ENCODE measurements at places on chromosomes 6 and 20. TPM values are rescaled to one million over a fixed set of nuclear protein-coding genes. Genes with fewer than 3 reads are reported as not detected.
A peak's percentile ranks its signal among the peaks of the same experiment; 100 is the strongest.

DNA sequence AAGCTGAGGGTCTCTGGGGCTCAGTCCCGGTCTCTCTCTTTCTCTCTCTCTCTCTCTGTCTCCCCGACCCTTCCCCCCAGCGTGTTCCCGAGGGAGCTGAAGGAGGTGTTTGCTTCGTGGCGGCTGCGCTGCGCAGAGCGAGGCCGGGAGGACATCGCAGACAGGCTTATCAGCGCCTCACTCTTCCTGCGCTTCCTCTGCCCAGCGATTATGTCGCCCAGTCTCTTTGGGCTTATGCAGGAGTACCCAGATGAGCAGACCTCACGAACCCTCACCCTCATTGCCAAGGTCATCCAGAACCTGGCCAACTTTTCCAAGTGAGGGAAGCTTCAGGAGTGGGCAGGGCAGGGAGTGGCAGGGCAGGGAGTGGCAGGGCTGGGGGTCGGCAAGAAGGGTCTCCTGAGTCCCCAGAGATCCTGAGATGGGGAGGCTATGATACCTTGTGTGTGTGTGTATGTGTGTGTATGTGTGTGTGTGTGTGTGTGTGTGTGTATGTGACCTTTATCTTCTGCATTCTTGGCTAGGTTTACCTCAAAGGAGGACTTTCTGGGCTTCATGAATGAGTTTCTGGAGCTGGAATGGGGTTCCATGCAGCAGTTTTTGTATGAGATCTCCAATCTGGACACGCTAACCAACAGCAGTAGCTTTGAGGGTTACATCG lies 13.6 kb upstream of the ZBTB9 start:
- no peak overlapping the region for H3K27ac ChIP-seq
- no peak for DNase-seq
- no peak overlapping the region for H3K4me3 ChIP-seq
- no peaks in the 10 kb centered on the region for H3K27me3 ChIP-seq
- H3K4me1 ChIP-seq, result no peaks in the 10 kb centered on the region
- H3K36me3 ChIP-seq, result peaks cover 36% of the 10 kb centered on the region

EDEM2 gene
- 39.2 TPM for total RNA-seq

DNA sequence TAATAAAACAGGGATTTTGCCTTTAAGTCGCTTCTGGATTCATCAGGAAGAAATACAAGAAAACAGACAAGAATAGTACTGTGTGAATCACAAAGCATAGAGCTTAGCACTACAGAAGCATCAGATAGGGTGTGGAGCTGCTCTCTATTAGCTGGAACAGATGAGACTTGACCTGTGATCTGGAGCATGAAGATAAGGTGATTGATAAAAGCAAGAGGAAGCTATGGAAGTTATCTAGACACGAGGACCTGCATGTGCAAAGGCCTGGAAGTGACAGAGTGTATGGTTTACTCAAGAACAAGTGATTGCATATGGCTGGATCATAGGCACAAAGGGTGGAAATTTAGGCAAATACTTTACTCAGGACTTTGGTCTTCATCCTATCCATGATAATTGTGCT lies 112.9 kb upstream of the MLIP start:
- no peak overlapping the region for H3K27ac ChIP-seq
- H3K4me1 ChIP-seq, result no peaks in the 10 kb centered on the region
- no peak overlapping the region for H3K4me3 ChIP-seq
- no peaks in the 10 kb centered on the region for H3K36me3 ChIP-seq
- no peaks in the 10 kb centered on the region for H3K27me3 ChIP-seq

DNA sequence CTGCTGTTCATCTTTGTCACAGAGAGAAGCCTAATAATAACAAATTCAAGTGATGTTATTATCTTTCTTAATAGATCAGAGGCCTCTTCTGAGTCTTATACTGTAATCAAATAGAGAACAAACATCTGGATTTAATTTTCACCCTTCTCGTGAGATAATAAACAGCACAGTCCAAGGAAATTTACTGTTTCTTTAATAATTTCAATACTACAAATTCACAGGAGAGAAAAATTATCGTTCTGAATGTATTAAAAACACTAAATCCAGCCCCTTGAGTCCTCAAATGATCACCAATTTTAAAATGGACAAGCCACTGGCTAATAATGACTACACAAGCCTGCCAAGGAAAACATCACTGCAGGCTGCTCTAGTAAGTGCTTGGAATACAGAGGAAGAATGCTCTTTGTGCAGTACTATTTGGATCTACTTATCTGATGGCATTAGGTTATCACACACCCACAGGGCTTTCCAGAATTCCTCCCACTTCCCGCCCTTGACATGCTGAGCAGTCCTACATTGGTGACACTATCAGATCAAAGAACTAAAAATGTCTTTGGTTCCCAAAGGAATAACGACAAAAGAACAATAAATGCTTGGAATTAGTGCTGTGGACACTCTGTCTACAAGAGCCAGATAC lies 38.1 kb downstream of the SYNE1 start:
- DNase-seq, result no peak
- H3K4me1 ChIP-seq, result no peaks in the 10 kb centered on the region
- no peaks in the 10 kb centered on the region for H3K36me3 ChIP-seq
- no peak overlapping the region for H3K27ac ChIP-seq
- H3K27me3 ChIP-seq, result no peaks in the 10 kb centered on the region
- no peak overlapping the region for H3K4me3 ChIP-seq

GRCh38 chr6:69005199-69005598 lies 370.1 kb downstream of the ADGRB3 start:
- no peak overlapping the region for H3K4me3 ChIP-seq
- H3K4me1 ChIP-seq, result no peaks in the 10 kb centered on the region
- no peaks in the 10 kb centered on the region for H3K27me3 ChIP-seq
- DNase-seq, result no peak

- H3K4me3 ChIP-seq, result no peak overlapping the region
- peaks cover 5% of the 10 kb centered on the region for H3K4me1 ChIP-seq
- H3K27ac ChIP-seq, result no peak overlapping the region
- no peak for DNase-seq
- no peaks in the 10 kb centered on the region for H3K36me3 ChIP-seq
These were observed 81.0 kb upstream of the ENPP5 start for GRCh38 chr6:46251583-46252339.

GRCh38 chr20:23002276-23002675 lies 32.8 kb upstream of the SSTR4 start:
- H3K4me1 ChIP-seq, result no peaks in the 10 kb centered on the region
- no peak overlapping the region for H3K4me3 ChIP-seq
- H3K36me3 ChIP-seq, result no peaks in the 10 kb centered on the region
- H3K27ac ChIP-seq, result no peak overlapping the region

- H3K27me3 ChIP-seq, result no peaks in the 10 kb centered on the region
- no peaks in the 10 kb centered on the region for H3K4me1 ChIP-seq
- DNase-seq, result no peak
- H3K27ac ChIP-seq, result no peak overlapping the region
These were observed 561.6 kb upstream of the BTBD3 start for GRCh38 chr20:11356061-11356460.

CYP39A1 gene
- 7.8 TPM for total RNA-seq

DNA sequence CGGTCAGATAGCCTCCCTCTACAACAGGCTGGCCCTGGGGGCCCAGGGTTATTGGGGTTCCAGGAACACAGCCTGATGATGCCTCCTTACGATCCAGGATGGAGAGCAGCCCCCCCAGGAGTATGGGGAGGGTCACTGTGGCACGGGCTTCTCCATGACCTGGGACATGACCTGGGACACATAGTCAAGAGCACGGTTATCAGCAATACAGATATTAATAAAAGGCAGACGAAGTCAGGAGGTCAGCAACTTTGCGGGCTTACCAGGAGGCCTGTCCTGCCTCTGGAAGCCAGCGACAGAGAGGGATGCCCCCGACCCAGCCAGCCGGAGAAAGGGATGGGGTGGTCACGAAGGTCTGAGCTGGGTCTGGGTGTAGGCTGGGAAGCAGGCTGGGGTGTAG lies 795 bp downstream of the MMP24OS start:
- H3K36me3 ChIP-seq, result peaks cover 54% of the 10 kb centered on the region
- peak overlapping the region; percentile 89 for H3K4me3 ChIP-seq
- H3K27ac ChIP-seq, result peak overlapping the region; percentile 97

DNA sequence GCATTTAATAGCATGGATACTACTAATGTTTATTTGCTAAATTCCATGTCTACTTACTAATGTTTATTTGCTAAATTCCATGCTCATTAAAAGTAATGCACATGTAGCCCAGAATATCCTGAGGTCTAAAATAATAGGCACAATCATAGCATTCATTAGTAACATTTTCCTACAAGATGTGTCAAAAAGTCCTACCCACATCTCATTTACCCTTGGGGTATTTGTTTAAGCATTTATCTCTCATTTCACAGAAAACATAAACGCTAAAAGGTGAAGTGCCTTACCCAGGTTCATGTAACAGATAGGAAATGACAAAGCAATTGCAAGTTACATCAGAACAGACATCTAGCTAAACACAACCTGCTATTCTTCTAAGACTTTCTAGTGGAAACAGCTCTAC lies 457.1 kb downstream of the HACE1 start:
- H3K36me3 ChIP-seq, result no peaks in the 10 kb centered on the region
- H3K27ac ChIP-seq, result no peak overlapping the region
- H3K4me3 ChIP-seq, result no peak overlapping the region
- no peak for DNase-seq
- H3K27me3 ChIP-seq, result no peaks in the 10 kb centered on the region

ENPP3 gene
- 0.87 TPM for total RNA-seq

NCOA3 gene
- 48.8 TPM for total RNA-seq

Measured in upper lobe of right lung (tissue), 1 donor.